ENCODE measurements at places on chromosomes 5 and 9.

DNA sequence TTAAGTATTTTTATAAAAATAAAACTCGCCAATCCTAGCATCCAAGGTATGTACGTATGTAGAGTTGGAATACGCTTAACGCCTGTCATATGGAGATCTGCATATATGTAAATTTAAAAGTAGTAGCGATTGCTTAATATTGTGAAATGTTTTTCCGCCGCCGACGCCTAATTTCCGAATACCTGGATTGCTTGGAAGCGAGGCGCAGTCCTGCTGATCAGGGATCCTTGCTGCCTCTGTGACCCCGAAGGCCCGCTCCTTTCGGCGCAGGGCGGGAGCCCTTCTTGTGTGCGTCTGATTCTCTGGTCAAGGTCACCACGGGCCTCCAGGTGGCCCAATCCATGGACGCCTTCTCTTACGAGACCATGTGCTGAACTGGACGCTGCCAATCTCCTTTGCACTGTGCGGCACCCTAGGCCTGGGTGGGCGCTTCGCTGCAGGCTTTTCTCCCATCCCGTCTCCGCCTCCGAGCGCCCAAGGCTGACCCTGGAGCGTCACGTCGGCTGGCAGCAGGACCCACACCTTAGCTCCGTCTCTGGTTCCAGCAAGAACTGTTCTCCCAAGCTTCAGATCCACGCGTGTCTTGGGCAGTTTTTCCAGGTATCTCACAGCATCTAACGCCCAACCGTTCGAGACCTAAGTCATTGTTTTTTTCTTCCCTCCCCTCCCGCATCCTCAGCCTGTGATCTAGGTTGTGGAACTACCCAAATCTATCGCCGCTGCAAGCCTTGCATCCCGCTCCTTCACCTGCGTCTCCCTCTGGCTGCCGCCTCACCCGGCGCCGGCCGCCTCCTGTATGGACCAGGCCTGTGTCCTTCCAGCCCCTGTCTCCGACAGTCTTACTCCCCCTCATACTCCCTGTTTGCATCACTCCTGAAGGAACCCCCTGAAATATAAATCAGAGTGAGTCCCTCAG is 3.6 kb upstream of the TRIM41 start:
- peaks cover 11% of the 10 kb centered on the region for H3K36me3 ChIP-seq
- H3K4me1 ChIP-seq = peaks cover 64% of the 10 kb centered on the region
- no peak overlapping the region for H3K4me3 ChIP-seq
- DNase-seq = no peak
- peak overlapping the region; percentile 52 for H3K27ac ChIP-seq

DNA sequence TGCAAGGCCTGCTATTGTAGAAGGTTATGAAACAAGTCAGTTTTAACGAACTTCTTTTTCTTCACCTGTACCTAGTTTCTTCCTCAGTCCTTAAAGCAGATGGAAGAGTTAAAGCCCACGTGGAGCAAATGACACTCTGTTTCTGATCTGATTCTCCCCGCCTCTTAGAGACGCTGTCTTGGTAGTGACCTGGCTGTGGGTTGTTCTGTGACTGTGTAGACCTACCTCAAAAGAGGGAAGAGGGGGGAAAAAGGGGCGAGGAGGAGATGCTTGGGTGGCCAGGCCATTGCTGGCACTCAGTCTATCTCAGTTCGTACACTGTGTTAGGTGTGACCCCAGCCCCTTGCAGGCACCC is 610 bp downstream of the GFRA3 start:
- no peak overlapping the region for H3K27ac ChIP-seq
- no peak for DNase-seq
- H3K27me3 ChIP-seq = peaks cover 30% of the 10 kb centered on the region
- peak overlapping the region; percentile 42 for H3K4me3 ChIP-seq
- H3K36me3 ChIP-seq = no peaks in the 10 kb centered on the region

GRCh38 chr5:43017428-43017815 is 22.7 kb downstream of the ANXA2R start:
- no peaks in the 10 kb centered on the region for H3K36me3 ChIP-seq
- peaks cover 42% of the 10 kb centered on the region for H3K4me1 ChIP-seq
- H3K27me3 ChIP-seq = no peaks in the 10 kb centered on the region
- DNase-seq = peak; percentile 58
- H3K27ac ChIP-seq = peak overlapping the region; percentile 99

GRCh38 chr5:69444127-69444754 is 29.3 kb downstream of the MARVELD2 start:
- DNase-seq = no peak
- H3K4me3 ChIP-seq = no peak overlapping the region
- no peaks in the 10 kb centered on the region for H3K27me3 ChIP-seq
- H3K4me1 ChIP-seq = no peaks in the 10 kb centered on the region

DNA sequence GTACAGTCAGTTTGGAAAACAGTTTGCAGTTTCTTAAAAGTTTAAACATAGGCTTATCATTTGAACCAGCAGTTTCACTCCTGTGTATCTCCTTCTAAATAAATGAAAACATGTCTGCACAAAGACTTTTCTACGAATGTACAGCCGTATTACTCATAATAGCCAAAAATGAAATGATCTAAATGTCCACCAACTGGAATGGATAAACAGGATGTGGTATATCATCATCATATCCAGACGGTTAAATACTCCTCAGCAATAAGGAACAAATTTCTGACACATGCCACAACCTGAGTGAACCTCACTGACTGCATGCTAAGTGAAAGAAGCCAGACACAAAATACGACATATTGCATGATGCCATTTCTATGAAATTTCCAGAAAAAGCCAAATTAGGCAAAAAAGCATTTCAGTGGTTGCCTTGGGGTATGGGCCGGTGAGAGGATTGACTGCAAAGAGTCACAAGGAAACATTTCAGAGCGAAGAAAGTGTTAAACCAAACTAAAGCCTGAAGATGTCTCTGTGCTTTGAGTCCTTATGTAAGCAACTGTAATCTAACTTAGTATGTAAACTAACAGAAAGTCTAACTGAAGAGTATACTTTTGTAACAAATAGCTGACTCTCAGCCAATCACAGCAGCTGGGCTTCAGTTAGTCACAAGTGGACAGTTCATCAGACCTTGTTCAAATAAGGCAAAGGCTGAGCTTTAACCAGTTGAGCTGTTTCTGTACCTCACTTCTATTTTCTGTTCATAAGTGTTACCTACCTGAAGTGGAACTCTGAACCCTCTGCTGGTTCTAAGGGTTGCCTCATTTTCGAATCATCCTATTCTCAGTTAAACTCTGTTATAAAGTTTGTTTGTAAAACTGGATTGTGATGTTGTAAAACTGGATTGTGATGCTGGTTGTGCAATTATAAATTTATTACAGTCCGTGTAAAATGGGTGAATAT is 65.2 kb downstream of the TRIO start:
- peaks cover 10% of the 10 kb centered on the region for H3K4me1 ChIP-seq
- H3K27ac ChIP-seq = no peak overlapping the region
- peaks cover 25% of the 10 kb centered on the region for H3K27me3 ChIP-seq
- H3K4me3 ChIP-seq = no peak overlapping the region
- DNase-seq = no peak

GRCh38 chr5:135393229-135393628 is 5.8 kb downstream of the MACROH2A1 start:
- peak; percentile 12 for DNase-seq
- no peak overlapping the region for H3K4me3 ChIP-seq
- H3K27ac ChIP-seq = no peak overlapping the region
- peaks cover 81% of the 10 kb centered on the region for H3K4me1 ChIP-seq
- H3K36me3 ChIP-seq = peaks cover 63% of the 10 kb centered on the region

- no peak overlapping the region for H3K27ac ChIP-seq
- no peak for DNase-seq
- H3K27me3 ChIP-seq = no peaks in the 10 kb centered on the region
- H3K4me1 ChIP-seq = no peaks in the 10 kb centered on the region
Observed at GRCh38 chr5:159851053-159851452, 65.2 kb upstream of the ADRA1B start.

DNA sequence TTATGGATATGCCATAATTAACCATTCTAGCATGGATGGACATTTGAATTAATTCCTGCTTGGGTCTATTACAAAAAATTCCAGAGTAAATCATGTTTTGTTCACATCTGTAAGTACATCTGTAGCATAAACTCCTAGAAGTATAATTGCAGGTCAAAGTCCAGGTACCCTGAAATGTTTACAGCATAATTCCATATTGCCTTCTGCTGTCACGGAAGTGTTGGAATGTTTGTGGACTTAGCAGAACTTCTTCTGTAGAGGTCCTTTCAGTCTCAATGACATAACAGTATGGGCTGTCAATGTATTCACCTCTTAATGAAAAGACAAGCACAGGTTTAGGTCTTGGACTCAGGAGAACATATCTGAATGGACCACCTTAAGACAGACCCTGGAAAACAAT is 1.8 kb downstream of the FAM240B start:
- no peaks in the 10 kb centered on the region for H3K36me3 ChIP-seq
- DNase-seq = no peak
- no peak overlapping the region for H3K4me3 ChIP-seq
- no peak overlapping the region for H3K27ac ChIP-seq
- H3K27me3 ChIP-seq = no peaks in the 10 kb centered on the region
- no peaks in the 10 kb centered on the region for H3K4me1 ChIP-seq

- H3K27ac ChIP-seq = no peak overlapping the region
- H3K27me3 ChIP-seq = peaks cover 11% of the 10 kb centered on the region
- no peaks in the 10 kb centered on the region for H3K4me1 ChIP-seq
- no peak for DNase-seq
Observed at GRCh38 chr5:96189028-96189826, 227.6 kb upstream of the ELL2 start.

DNA sequence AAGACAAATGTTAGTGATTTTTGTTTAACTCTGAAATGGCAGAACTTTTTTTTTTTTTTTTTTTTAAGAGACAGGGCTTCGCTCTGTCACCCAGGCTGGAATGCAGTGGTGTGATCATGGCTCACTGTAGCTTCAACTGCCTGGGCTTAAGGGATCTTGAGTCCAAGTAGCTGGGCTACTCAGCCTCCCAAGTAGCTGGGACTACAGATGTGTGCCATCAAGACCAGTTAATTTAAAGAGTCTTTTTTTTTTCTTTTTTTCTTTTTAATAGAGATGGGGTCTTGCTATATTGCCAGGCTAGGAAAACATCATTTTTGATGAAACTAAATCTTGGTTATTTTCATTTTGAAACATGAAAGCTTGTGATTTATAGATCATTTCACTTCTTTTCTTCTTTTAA is 91.6 kb upstream of the PTCH1 start:
- peaks cover 1% of the 10 kb centered on the region for H3K27me3 ChIP-seq
- H3K27ac ChIP-seq = no peak overlapping the region
- no peaks in the 10 kb centered on the region for H3K36me3 ChIP-seq
- no peak overlapping the region for H3K4me3 ChIP-seq
- H3K4me1 ChIP-seq = no peaks in the 10 kb centered on the region

- no peak for DNase-seq
- H3K27me3 ChIP-seq = peaks cover 56% of the 10 kb centered on the region
- no peak overlapping the region for H3K27ac ChIP-seq
- H3K36me3 ChIP-seq = peaks cover 16% of the 10 kb centered on the region
- H3K4me3 ChIP-seq = no peak overlapping the region
Observed at GRCh38 chr5:3602785-3603502, 7.3 kb downstream of the IRX1 start.

DNA sequence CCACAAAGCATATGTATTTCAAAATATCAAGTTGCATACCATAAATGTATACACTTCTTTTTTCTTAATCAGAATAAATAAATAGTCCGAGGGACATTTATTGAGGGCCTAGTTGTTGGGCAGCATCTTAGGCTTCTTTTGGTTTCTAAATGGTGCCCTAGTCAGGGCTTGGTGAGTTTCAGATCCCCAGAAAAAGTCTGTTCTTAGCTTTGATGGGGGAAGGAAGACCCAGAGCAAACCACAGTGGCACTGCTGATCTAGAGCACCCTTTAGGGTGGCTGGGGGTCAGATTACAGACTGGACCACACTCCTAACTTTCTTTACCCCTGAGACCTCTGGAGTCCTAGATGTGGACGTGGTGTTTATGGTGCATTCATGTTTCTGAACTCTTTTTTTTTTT is 97.8 kb downstream of the C9orf152 start:
- DNase-seq = no peak
- no peaks in the 10 kb centered on the region for H3K36me3 ChIP-seq
- H3K4me1 ChIP-seq = no peaks in the 10 kb centered on the region
- no peaks in the 10 kb centered on the region for H3K27me3 ChIP-seq

DNA sequence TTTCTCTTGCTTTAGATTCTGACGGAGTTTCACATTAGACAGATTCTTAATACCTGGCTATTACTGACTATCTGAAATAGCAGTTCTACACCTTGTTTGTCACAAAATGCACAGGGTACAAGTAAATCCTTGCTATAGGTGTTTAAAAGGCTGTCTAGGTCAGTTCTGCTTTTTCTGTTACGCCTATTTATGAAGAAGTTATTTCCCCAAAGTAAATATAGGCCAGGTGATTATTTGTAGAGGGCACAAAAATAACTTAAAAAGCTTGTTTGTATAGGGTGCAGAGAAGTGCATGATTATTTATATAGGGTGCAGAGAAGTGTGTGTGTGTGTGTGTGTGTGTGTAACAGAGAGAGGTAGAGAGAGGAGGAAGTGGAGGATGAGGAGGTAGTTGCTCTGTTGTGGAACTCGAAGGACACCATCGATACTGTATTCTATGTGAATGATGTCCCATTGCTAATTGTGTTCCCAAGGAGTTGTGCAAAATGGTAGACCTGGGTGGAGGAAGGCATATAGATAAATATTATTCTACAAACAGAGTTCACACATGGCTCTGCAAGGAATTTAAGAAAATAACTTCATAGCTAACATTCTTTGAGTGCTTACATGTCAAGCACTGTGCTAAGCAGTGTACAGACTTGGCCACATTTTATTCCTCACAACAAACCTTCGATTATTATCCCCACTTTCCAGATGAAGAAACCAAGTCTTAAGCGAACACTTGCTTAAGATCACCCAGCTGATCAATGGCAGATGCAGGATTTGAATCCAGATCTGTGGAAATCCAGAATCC is 96.3 kb upstream of the EQTN start:
- H3K27ac ChIP-seq = no peak overlapping the region
- no peaks in the 10 kb centered on the region for H3K36me3 ChIP-seq
- peaks cover 21% of the 10 kb centered on the region for H3K27me3 ChIP-seq
- DNase-seq = no peak
- no peak overlapping the region for H3K4me3 ChIP-seq

GRCh38 chr5:81017320-81017719 is 57.2 kb downstream of the RASGRF2 start:
- H3K27me3 ChIP-seq = no peaks in the 10 kb centered on the region
- DNase-seq = no peak
- H3K36me3 ChIP-seq = peaks cover 4% of the 10 kb centered on the region
- H3K4me1 ChIP-seq = peaks cover 39% of the 10 kb centered on the region

DNA sequence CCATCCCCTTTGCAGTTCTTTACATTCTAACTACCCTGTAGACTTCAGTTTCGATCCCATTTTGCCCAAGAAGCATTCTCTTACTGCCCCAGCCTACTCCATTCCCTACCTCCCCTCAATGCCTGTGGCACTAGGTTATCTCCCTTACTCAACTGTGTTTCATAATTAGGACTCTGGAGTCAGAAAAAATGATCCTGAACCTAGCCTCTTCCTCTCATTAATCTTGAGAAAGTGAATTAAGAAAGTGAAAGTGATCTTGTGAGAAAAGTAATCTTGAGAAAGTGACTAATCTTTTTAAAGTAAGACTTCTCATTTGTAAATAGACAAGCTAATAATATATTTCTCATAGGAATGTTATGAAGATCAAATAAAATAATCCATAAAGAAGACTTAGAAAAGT is 444.0 kb upstream of the TRPC7 start:
- no peak for DNase-seq
- H3K4me3 ChIP-seq = no peak overlapping the region
- H3K27me3 ChIP-seq = no peaks in the 10 kb centered on the region

Data from activated CD8-positive, alpha-beta T cell treated with anti-CD3 and anti-CD28 coated beads, Interleukin-2, amount 10 ng/mL, durations not matched to agents 7 days and 5 days (primary cell).